ENCODE measurements at places on chromosomes 5 and 9.

- DNase-seq = no peak
These were observed 10.4 kb upstream of the CXCL14 start for GRCh38 chr5:135589152-135589551.

DNA sequence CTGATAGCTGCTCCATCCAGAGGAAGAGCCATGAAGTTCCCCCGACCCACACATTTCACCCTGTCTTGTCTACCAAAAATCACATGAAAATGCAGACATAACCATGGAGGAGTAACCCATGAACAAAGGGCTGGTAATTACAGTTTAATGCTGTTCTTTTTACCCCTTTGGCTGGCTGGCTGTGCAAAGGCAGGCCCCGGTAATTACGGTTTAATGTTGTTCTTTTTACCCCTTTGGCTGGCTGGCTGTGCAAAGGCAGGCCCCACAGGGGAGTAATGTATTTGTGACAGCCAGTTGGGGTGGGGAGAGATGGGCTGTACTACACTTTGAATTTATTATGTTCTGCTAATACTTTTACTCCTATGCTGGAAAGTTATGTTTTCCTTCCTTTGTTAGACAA, 41.7 kb downstream of the PIK3R1 start:
- DNase-seq = no peak

- no peak for DNase-seq
These were observed 182.8 kb downstream of the SPOCK1 start for GRCh38 chr5:137316346-137316736.

DNA sequence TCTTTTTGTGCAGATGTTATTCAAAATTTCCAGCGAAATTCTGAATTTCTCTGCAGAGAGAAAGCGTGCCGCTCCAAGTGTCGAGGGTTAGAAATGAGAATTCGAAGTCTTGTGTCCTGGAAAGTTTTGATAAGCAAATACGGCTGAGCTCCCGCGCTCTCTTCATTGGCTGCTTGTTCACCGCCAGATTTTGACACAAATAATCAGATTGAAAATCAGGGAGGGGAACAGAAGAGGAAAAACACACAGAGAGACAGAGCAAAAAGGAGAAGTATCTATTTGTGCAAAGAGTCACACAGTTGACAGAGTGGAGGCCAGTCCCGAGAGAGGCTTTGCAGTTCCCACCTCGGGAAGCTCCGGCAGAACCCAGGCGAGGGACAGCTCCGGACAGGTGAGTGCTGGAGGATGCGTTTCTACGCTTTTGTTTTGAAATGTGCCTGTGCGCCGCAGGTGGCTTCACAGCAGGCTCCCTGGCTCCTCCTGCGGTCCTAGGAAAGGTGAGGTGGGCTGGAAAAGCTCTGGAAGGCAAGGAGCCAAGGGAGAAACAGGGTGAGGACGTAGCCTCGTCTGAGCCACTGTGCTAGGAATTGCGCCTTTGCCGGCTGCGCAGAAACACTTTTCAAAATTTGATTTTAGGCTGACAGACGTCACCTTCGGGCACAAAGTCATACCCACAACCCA, at the start of gene GFI1B:
Gene GFI1B, plus strand, starts transcription at position 244 of the 681 bp plus-strand sequence. CDS start 7,985 bp downstream, outside the sequence.
- no peak for DNase-seq

- no peak for DNase-seq
These were observed 461.0 kb downstream of the GADD45G start for GRCh38 chr9:90065851-90066250.

DNA sequence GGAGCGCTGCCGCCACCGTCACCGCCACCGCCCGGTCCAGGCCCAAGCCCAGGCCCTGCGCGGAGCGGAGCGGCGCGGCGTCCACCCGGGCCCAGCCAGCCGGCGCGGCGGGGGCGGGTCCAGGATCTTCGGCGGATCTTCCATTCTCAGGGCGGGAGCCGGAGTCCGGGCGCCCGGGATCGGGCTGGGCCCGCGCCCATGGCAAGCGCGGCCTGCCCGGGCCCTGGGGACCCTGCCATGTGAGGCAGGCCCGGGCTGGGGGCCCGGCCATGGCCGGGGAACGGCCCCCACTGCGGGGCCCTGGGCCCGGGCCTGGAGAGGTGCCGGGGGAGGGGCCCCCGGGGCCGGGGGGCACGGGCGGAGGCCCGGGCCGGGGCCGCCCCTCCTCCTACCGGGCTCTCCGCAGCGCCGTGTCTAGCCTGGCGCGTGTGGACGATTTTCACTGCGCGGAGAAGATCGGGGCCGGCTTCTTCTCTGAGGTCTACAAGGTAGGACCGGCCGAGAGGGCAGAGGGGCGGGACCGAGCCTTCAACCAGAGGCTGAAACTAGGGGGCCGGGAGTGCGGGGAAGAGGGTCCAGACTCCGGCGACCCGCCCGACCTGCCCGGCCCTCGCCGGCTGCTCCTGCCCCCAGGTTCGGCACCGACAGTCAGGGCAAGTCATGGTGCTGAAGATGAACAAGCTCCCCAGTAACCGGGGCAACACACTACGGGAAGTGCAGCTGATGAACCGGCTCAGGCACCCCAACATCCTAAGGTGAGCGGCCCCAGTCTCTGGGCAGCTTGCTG, 482 bp downstream of the TESK1 start:
- peak; percentile 42 for DNase-seq

DNA sequence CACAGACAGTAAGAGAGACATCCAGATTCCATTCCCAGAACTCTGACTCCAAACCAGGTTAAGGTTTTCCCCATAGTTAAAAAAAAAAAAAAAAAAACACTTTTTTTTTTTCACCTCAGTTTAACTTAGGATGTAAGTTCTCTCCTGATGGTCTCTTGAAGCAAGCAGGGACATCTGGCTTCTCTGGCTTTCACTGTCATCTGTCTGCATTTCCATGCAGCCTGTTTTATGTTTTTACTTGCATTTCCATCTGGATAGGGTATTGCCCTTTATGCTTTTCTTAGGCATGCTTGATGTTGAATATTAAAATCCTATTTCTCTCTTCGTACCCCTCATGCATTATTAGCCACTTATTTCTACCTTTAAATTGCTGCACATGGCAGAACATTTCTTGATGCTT, 135.3 kb upstream of the WWC1 start:
- no peak for DNase-seq

- no peak for DNase-seq
These were observed 94.4 kb downstream of the RMI1 start for GRCh38 chr9:84075004-84075403.

GRCh38 chr9:118336250-118336942, 632.2 kb downstream of the TLR4 start:
- DNase-seq = no peak

GRCh38 chr5:52844885-52845284, 57.2 kb downstream of the ITGA1 start:
- DNase-seq = no peak

GRCh38 chr9:137136261-137136880, 2.6 kb upstream of the GRIN1 start:
- DNase-seq = no peak

DNA sequence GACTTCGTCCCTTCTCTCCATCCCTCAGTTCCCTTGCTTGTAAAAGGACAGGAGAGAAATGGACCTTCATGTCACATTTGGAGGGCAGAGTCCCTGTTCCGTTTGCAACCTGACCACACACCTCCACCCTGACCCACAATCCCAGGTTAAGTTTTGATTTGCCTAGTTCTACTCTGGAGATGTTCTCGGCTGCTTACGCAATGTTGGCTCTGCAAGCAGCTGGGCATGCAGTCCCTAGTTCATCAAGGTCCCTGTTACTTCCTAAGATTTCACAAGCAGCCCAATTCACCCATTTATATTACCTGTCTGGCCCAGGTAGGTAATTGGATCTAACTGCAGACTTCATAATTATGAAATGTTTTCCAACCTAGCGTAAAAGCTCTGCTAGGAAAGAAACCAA, 28.8 kb downstream of the SLIT3 start:
- no peak for DNase-seq

DNA sequence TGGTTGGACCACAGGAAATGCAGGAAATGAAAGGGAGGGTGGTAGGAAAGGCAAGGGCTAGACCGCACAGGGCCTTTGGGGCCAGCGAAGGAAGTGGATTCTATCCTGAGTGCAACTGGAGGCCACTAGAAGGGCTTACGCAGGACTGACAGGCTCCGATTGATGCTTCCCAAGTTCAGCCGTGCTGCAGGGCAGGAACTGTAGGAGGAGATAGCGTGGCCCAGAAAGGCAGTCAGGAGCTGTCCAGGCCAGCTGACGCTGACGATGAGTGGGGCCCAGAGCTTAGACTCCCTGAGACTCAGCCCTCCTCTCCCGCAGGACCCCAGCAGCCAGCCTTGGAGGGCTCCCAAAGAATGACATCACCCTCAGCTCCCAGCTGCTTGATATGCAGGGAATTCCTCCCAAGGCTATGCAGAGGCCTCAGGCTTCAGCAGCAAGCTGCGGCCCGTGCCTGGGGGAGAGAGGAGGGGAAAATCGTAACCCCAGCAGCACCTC, 48.8 kb downstream of the KCNIP1 start:
- DNase-seq = no peak

DNA sequence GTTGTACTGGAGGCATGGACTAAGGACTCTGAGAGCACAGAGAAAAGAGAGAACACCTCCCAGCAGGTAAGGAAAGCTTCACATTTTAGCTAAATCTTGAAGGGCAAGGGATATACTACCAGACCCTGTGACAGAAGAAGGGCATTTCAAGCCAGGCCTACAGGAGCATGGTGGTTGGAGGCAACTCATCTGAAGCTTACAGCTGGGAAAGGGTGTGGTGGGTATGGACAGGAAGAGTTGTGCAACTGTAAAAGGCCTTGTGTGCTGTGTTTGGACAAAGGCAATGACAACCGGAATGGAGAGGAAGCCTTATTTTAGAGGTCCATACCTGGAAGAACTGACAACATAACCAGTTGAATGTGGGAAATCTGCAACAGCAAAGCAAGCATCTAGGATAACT, 31.2 kb downstream of the NIPSNAP3B start:
- DNase-seq = no peak

DNA sequence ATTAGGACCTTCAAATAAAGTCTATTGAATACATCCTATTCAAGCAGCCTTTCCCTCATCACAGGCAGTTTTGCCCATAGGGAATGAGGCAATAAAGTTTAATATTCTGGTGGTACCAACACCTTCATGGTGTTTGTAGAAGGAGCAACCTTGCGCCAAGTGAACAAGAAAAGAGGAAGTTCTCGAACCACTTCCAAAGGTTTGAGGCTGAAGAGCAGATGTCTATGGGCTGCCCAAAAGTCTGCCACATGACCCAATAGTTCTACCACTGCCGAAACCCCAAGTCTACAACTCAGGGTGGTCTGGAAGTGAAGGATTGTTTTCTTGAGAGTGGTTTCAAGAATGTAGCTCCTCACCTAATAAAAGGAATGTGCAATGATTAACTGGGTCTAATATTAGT, 123.1 kb downstream of the NPR3 start:
- DNase-seq = no peak

DNA sequence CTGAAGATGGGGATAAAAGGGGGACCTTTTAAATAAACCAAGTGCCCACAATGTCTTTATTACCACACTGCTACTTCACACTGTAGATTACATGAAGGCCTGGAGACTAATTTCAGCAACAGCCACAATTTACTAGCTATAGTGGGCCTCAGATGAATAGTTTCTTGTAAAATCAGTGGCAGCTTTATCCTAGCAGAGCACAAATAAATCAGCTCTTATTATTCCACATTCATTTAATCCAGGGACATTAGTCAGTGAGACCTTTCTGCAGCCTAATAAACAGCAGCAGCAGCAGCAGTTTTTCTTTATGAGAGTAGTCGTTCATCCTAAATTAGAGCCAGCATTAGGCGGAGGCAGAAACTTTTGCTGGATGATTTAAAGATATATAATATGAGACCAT, 542.3 kb downstream of the PSAT1 start:
- no peak for DNase-seq

DNA sequence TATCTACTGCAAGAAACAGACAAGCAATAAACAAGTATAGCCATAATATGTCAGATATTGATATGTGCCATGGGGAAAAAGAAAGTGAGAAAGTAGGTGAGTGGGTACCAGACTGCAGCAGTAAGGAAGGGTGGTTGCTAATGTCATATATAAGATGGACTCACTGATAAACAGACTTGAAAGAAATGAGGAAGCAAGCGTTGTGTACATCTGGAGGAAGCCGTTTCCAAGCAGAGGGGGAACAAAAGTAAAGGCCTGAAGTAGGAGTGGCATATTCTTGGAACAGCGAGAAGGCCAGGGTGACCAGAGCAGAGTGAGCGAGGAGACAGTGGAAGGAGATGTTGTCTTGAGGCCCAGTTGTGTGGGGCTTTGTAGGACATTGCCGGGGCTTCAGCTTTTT, 142.2 kb upstream of the MAP3K1 start:
- no peak for DNase-seq

- no peak for DNase-seq
These were observed 208.6 kb upstream of the PAPPA start for GRCh38 chr9:115945009-115945431.

- no peak for DNase-seq
These were observed 110.9 kb downstream of the SLC24A2 start for GRCh38 chr9:19677924-19678323.

GRCh38 chr5:150399524-150400211, 13.0 kb downstream of the CD74 start:
- no peak for DNase-seq

GRCh38 chr5:74261866-74262265, 378.7 kb downstream of the ENC1 start:
- no peak for DNase-seq

DNA sequence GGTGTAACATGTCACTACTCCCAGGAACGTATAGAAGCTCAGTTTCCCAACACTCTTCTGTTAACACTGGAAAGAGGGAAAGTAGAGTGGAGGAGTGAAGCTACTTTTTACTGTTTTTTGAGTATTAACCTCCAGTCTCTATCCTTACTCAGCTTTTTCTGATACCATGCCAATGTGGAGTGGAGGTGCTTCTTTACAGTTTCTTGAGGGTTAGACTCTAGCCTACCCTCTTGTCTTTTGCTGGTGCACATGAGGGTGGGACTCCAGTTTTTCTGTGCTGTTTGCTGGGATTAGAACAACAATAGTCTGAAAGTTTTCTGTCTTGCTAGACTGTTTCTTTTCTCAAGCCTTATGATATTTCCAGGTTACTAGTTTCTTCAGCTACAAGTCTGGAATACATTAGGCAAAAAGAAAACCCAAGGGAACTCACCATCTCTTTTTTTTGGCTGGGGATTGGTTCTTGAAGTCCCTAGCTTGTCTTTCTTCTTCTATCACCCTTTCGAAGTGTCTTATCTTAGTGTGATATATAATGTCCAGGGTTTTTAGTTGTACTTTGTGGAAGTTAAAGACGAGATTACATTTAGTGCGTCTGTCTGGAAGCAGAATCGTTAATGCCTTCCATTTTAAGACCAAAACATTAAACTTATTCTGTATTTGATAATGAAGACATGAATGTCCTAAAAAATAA, 35.9 kb downstream of the PRR16 start:
- DNase-seq = no peak

GRCh38 chr5:66869347-66869746, 273.2 kb downstream of the MAST4 start:
- DNase-seq = no peak

DNA sequence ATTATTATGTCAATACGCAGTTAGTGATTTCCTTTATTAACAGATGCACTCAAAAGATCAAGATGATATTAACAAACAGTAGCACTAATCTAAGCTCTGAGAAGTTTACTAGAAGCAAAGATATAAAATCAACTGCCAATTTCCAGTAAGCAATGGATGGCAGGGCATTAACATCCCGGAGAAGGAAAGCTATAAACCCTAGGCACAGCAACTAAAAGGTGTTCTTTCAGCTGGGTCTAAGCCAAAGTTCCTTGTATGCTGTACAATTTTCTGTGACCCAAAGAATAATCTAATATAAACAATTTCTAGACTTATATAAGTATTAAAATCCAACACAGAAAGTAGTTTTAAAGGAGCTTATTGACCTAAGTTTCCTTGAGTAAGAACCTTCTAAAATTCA, 39.4 kb downstream of the PJA2 start:
- DNase-seq = no peak
